ENCODE measurements at places on chromosomes 2 and 18. TPM values are rescaled to one million over a fixed set of nuclear protein-coding genes. Genes with fewer than 3 reads are reported as not detected.

BCL11A gene
- under 0.01 TPM for total RNA-seq

MOCOS gene
- 0.34 TPM for total RNA-seq

C2orf80 gene
- not detected for total RNA-seq

FBXO15 gene
- 1.7 TPM for total RNA-seq

GREB1L gene
- total RNA-seq = 10.1 TPM

AMER3 gene
- not detected for total RNA-seq

TMEFF2 gene
- total RNA-seq = 0.05 TPM

GBX2 gene
- total RNA-seq = 1.1 TPM

TRABD2A gene
- 1.4 TPM for total RNA-seq

FOXI3 gene
- not detected for total RNA-seq

IMPACT gene
- 24.8 TPM for total RNA-seq

Measured in dermis blood vessel endothelial cell (primary cell).